ENCODE measurements at places on chromosomes 7 and 10.

- peak; percentile 66 for DNase-seq
Measured at GRCh38 chr7:157276731-157277562, 59.9 kb upstream of the DNAJB6 start.

DNA sequence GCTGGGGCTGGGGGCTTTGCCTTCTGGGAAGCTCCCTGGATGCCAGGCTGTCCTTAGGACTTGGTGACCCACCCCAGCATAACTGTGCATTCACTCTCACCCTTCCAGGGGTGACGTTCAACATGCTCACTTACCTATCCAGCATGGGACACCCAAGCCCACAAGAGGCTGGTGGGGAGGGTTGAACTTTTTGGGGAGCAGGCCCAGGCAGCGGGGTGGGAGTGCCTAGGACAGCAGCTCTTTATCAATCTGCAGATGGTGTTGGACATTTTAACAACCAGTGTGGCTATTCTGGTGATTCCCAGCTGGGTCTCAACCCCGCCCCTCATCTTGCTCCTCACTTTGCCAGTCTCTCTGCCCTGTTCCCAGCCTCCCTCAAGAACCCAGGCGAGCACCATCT, 86.4 kb downstream of the CDH23 start:
- DNase-seq = no peak

DNA sequence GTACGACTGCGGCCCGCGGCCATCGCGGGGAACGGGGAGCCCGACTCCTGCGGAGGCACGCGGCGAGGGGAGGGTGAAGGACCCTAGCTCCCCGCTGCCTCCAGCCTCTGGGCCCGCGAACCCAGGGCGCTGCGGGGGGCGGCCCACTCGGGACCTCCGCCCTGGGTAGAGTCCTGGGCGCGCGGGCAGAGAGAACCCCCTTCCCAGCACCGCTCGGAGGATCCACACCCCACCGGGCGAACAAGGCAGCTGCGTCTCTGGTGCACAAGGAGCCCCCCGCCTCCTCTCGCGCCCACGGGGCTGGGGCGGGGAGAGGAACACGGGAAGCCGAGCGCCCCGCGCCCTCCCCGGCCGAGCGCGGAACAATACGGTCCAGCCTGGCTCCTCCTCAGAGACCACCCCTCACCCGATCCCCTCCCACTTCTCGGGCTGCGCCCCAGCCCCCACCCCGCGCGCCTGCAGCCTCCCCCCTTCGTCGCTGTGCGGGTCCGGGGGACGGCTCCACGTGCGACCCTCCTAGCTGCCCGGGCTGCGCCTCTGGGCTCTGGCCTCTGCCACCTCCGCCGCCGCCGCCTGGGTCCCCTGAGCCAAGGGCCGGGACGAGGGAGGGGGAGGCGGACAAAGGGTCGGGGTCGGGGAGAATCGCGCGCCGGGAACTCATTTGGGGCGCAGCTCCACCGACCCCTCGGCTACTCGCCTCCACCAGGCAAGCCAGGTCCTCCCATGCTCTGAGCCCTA, at the start of gene WDR86:
Gene WDR86 (minus strand): TSS at position 372 of the 738 bp plus-strand sequence. CDS start 449 bp downstream, outside the sequence.
- DNase-seq = peak; percentile 58

GRCh38 chr7:139016931-139017511, 18.8 kb downstream of the ZC3HAV1L start:
- no peak for DNase-seq

- DNase-seq = no peak
Measured at GRCh38 chr7:131111081-131111576, 216.5 kb upstream of the MKLN1 start.

DNA sequence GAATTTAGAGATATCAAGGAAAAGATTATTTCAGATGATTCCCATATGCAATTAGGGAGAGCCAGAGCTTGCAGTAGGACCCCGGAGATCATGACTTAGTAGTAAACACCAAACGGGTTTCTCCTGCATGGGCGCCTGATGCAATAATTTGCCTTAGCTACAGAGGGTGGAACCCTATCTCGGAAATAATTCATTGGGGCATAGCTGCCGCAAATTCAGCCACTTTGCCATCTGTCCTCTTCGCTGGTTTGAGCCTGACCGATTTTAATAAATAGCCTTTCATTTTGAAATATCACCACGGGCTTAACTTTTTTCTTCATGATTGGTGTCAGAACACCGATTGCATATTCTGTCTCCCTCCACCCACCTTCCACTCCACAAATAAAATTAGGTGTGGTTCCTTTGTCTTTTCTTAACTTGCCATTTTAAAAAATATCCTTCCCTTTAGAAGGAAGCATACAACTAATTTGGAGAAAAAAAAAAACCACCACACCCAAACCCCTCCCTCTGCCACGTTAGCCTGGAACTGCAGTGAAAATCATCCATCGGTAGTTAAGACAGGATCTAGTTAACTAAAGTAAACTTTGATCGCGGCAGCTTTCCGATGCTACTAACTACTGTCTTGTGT, 1.4 kb downstream of the GARS1 start:
- no peak for DNase-seq

DNA sequence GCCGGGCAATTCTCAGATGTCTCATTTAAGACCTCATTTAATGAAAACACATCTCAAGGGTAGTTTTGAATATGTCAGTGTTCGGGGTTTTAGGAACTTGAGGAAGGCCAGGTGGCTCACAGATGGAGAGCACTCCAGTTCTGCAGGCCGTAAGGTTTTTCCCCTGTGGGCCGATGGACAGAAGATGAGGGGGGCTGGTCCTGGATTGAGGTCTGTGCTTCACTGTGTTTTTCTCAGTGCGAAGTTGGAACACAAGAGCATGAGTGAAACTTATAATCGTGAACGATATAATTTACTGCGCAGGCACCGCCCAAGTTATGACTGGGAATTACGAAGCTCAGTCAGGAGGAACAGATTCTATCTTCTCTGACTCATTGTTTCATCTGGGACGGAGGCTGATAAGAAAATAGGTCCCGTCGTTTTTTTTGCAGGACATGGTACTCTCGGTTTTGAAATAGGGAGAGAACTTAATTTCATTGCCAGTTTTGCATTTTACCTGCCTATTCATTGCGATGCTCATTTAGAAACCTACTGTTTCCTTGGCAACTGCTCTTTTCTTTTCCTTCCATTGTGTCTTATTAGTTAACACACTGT, 591.0 kb upstream of the PFKP start:
- no peak for DNase-seq

DNA sequence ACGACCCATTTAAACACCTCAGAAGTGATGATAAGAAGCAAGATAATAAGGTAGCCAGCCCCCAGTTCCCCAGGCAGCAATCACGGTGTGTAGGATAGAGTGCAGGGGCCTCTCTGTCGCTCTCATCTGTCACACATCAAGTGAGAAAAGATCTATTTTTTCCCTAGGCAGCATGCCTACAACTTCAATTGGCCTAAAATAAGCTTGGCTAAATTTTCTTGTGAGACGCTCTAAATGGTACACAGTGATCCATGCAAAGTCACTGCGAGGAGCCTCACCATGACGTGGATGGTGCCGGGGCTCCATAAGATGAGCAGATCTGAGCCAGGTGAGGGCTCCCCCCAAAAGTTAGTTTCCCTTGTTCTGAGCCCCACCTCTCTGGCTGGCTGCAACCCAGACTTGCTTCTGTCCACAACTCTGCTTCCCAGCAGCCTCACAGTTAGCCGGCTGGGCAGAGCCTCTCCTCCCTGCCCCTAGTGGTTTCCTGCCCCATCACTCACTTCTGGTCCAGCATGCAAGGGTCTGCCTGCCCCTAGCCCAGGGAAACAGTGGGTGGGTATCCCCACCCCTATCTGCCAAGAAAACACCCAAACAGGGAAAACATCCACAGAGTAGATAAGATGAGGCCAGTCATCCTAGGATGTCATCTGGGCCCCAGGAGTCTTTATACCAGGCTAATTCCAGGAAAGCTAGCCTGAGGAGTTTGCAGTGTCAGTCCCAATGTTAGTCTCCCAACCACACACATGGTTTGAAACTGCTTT, 342.1 kb downstream of the GRID1 start:
- DNase-seq = peak; percentile 57

DNA sequence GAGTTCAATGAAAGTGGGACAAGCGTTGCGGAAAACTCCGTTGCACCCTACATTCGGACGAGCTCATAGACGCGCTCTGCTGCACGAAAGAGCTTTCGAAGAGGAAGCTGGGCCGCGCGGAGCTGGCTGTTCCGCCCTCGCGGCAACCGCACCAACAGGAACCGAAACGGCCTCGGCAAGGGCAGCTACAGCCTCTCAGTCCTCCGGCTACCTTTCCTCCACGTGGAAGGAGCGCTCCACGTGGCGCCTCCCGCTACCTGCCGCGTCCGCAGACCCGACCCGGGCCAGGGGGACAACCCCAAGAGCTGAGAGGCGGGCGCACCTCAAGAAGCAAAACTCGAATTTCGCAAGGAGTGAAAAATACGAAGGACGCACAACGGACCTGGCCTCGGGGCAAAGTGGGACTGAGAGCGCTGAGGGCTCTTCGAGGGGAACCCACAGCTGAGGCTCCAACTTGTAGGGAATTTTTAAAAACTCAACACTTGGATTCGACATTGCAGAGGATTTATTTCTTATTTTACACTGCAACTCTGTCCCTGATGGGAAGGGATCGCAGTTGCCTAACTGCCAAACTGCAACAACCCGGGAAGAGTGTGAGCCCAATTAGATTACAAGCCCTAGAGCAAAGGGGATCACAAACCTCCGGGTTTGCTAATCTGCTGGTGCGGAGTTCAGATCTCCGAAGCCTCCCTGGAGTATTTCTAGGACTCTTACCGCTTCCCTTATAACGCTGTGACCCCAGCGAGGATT, 1.4 kb downstream of the HPSE2 start:
- DNase-seq = peak; percentile 82

- DNase-seq = no peak
Measured at GRCh38 chr7:92748495-92748894, 87.9 kb downstream of the CDK6 start.

DNA sequence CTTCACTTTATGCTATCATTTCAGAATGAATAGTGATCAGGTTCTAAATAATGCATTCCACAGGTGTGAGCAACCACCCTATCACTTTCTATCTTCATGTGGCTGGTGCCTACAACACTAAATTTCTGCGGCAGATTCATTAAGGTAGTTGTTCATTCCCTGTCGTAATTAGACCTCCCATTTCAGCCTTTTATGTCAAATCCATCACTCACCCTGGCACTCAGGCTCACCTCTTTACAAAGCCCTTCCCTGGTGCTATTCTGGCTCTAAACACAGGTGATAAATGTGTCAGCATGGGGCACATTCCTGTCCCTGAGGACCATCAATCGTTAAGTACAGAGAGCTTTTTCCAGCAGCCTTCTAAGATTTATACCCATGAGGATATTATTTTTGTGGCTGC, 300.0 kb upstream of the C7orf33 start:
- DNase-seq = no peak

- DNase-seq = no peak
Measured at GRCh38 chr7:72435925-72436480, 23.9 kb upstream of the CALN1 start.

DNA sequence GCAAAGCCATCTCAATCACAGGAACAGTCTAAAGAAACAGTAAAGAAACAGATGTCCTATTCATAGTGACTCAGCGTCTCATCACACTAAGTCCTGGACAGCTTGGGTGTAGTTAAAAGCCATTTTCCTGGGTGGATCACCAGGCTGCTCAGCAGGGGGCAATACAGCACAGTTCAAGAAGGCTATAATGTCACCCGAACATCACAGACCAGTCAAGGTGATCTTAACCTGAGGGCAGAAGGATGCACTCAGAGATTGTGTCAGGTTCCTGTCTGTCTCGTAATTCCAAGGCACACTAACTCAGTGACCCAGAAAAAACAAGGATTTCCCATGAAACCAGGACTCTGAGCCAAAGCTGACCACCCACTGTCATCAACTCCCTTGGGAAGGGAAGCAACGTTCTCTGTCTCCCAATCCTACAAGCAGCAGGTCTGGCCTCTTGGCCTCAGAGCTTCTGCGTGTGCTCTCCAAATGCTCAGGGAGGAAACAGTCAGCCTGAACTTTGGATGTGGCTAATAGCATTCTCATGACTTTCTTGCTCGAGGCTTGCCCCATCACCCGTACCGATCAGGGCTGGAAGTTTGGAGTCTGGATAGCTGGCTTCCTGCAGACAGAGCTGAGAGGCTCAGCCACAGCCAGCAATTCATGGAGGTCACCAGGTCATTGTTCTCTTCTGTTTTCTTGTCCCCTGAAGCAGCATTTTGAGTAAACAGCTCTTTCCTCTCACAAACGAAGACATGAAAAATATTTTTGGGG, 90.4 kb upstream of the FAM171A1 start:
- DNase-seq = no peak

DNA sequence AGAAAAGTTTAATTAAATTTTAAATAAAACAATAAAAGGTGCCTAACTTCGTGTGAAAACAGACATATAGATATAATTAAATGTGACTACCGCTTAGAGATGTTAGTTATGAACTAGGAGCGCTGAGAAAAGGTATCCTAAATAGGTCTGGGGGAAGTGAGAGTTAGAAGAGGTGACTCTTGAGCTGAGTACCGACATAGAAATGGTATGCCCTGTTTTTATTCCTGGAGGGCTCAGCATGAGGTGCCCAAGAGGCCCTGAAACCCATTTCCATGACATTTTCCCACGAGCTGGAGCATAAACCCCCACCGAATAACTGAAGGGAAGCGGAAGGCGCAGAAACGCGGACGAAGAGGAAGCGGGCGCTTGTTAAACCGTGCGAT, 433 bp upstream of the STARD3NL start:
- DNase-seq = no peak

DNA sequence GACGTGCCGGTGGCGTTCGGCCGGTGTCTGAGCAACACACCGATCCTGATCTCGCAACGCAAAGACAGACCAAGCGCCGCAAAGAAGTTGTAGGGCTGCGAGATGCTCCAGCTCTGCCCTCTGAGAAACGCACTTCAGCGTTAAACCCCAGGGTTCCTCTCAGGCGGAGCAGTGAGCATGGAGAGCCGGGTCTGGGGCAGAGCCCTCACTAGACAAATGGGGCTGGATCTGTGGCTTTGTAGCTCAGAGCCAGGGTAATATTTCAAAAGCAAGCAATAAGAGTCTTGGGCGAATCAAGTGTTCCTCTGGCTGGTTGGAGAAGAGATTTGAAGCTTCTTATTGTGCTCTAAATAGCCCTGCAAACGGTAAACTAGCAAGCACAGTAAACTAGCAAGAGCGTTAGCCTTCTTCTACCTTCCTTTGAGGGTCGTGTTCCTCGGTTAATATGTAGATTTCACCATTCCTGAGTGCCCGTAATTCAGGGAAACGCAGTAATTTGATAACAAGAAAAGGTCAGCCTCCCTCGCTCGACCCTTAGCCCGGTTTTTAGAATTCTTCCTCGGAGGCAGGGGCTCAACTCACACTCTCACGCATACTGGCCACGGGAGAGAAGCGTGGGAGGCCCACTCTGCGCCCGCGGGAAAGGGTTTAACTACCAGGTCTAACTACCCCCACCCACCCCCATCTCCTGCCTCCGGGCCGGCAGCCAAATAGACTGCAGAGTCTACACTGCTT, 6.7 kb downstream of the SKAP2 start:
- no peak for DNase-seq

Measured in suprapubic skin (tissue), 4 donors.